ENCODE measurements at places on chromosomes 3 and 15.

DNA sequence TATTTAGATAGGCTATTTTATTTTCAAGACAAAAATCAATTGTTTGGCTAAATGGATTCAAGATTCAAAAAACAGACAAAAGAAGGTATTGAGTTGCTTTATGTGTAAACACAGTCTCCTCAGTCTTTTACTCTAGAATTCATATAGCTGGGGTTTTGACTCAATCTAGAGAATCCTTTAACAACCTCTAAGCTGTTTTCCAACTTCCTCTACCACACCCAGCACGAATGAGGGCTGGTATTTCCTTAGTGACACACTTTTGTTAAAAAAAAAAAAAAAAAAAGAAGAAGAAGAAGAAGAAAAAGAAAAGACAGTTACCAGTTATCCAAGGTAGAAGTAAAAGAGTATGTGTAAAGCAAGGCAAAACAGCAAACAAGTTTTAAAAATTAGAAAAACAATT is 732.8 kb upstream of the GOLIM4 start:
- no peak for DNase-seq

- DNase-seq = no peak
Measured at GRCh38 chr3:172125053-172125452, 85.7 kb downstream of the FNDC3B start.

DNA sequence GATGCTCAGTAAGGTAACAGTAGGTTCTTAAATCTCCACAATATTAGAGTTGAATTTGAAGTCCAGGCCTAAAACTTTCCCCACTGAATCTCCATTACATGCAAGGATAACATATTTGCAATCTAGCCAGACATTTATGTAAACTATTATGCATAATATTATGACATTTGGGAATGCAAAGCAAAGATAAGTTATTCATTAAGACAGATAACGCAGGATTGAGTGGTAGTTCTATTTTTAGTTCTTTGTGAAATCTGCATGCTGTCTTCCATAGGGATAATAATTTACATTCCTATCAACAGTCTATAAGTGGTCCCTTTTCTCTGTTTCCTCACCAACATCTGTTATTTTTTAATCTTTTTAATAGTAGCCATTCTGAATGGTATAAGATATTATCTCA is 333.5 kb downstream of the AGBL1 start:
- DNase-seq = no peak

- no peak for DNase-seq
Measured at GRCh38 chr3:31392568-31392967, 140.2 kb upstream of the STT3B start.

- DNase-seq = no peak
Measured at GRCh38 chr3:105553851-105554250, 187.1 kb downstream of the ALCAM start.

DNA sequence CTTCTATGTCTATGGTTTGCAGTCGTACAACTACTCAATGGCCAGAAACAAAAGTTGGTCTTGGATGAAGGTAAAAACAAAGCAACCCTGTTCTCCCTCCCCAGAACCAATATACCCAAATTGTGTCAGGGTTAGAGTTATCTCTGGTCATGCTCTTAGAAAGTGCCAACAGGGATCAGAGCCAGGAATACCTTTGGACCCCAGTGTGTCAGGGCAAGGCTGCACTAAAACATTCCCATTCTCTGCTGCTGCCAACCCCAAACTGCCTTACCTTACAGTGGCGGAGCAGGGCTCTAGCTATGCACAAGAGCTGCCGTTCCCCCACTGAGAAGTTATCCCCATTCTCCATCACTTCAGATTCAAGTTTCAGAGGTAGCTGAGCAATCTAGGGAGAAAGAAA is 42.4 kb upstream of the PARL start:
- no peak for DNase-seq

DNA sequence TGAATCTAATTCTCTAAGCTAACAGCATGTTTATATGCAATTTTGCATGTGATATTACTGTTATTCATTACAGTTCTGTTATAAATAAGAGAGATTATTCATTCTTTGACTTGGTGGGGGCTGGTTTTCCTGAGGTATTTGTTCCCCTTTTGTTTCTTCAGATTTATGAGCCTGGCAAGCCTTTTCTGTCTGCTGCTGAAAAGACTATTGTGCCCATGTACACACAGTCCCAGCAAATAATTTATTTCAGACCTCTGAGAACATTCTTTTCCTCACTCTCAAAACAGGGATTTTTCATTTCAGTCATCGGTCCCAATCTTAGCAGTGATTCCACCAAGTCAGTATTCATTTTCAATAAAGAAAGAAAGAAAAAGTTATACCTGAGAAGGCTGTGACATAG is 716.8 kb downstream of the NSUN3 start:
- no peak for DNase-seq

- no peak for DNase-seq
Measured at GRCh38 chr3:61283876-61284275, 32.6 kb upstream of the FHIT start.
